ENCODE measurements at places on chromosomes 2 and 18. TPM values are rescaled to one million over a fixed set of nuclear protein-coding genes. Genes with fewer than 3 reads are reported as not detected.

Gene MTCL1
- 18.6 TPM for polyA plus RNA-seq

Gene SEPTIN10
- polyA plus RNA-seq, result 101 TPM

Gene HRH4
- polyA plus RNA-seq, result 0.15 TPM

Gene ANKAR
- 6.0 TPM for polyA plus RNA-seq

Gene SERPINB11
- polyA plus RNA-seq, result not detected

Gene GPR39
- polyA plus RNA-seq, result 0.20 TPM

Gene LCT
- not detected for polyA plus RNA-seq

Gene OSBPL6
- 5.9 TPM for polyA plus RNA-seq

Gene CRYBA2
- not detected for polyA plus RNA-seq

Gene SLC30A3
- 0.24 TPM for polyA plus RNA-seq

Gene BIN1
- 716 TPM for polyA plus RNA-seq

Gene CD207
- 0.13 TPM for polyA plus RNA-seq

Gene UGT1A5
- not detected for polyA plus RNA-seq

Gene IHH
- polyA plus RNA-seq, result not detected

Gene ADD2
- 4.7 TPM for polyA plus RNA-seq

Gene ST6GAL2
- 2.8 TPM for polyA plus RNA-seq

Gene IL36B
- polyA plus RNA-seq, result not detected

Gene FAM124B
- polyA plus RNA-seq, result 5.9 TPM

Gene ITGA4
- polyA plus RNA-seq, result 25.1 TPM

Gene LRRC30
- 1.4 TPM for polyA plus RNA-seq

Gene IL1F10
- polyA plus RNA-seq, result not detected

Gene KIF5C
- 3.1 TPM for polyA plus RNA-seq

Gene ELOA2
- polyA plus RNA-seq, result not detected

Gene LBX2
- 0.76 TPM for polyA plus RNA-seq

Gene TMEM178A
- 9.3 TPM for polyA plus RNA-seq

Gene REG3G
- not detected for polyA plus RNA-seq

Gene GALNT5
- 2.9 TPM for polyA plus RNA-seq

Gene IL1RL2
- polyA plus RNA-seq, result 0.09 TPM

Gene MBD2
- polyA plus RNA-seq, result 44.3 TPM

Gene MAP2
- 12.4 TPM for polyA plus RNA-seq

Gene COLEC12
- polyA plus RNA-seq, result 56.6 TPM

Gene NBAS
- polyA plus RNA-seq, result 31.0 TPM

Gene C2orf72
- polyA plus RNA-seq, result 0.82 TPM

Gene NLRC4
- polyA plus RNA-seq, result 1.3 TPM

Gene BUB1
- polyA plus RNA-seq, result 13.0 TPM

Gene AOX1
- polyA plus RNA-seq, result 1.5 TPM

Gene NTSR2
- not detected for polyA plus RNA-seq

Gene FOXD4L1
- 1.6 TPM for polyA plus RNA-seq

Gene OTOS
- polyA plus RNA-seq, result not detected

Gene NYAP2
- polyA plus RNA-seq, result 0.31 TPM

Gene PRKD3
- 33.7 TPM for polyA plus RNA-seq

Gene KCNF1
- polyA plus RNA-seq, result 2.8 TPM

Gene CXCR1
- not detected for polyA plus RNA-seq

Gene NT5C1B
- polyA plus RNA-seq, result 0.28 TPM

Gene FRZB
- polyA plus RNA-seq, result 11.9 TPM

Gene RNF152
- 7.8 TPM for polyA plus RNA-seq

All from muscle of back (tissue), 13 donors.